Kidney (tissue), 22 donors: ENCODE measurements at places on chromosomes 7 and 10. TPM values are rescaled to one million over a fixed set of nuclear protein-coding genes. Genes with fewer than 3 reads are reported as not detected.

Gene CH25H
- 3.2 TPM for total RNA-seq

DNA sequence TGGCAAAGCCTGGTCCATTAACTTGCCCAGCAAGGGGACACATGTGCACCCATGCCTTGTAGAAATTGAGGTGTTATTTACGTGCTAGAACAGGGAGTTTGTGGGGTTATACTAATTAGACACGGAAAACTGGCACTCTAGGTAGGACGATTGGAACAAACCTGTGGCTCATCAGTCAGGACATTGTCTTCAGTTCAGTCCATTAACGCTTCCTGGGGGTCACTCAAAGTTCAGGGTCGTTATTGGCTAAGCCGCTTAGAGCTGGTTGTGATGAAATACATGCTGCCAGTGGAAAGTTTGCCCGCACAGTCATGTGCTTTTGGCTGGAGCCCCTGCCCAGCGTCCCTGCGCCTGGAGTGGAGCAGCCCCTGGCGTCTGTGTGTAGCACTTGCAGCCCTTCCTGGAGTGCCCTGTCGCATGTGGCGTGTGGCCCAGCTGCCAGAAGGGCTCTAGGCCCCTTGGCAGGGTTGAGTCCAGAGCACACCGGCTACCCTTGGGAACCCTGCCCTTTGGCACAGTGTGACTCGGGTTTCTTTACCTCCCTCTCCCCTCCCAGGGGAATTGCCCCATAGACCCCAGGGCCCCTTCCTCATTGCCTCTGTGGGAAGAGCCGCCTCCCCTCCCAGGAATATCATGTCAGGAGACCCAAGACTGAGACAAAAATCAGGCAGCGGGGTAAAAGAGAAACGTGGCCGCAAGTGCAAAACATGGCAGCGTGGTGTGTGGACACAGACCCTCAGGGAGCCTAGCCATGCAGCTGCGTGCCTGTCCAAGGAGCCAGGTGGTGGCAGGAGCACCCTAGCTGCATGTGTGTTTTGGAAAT, 9.8 kb downstream of the ZNF775 start:
- no peak overlapping the region for H3K4me3 ChIP-seq
- no peaks in the 10 kb centered on the region for H3K36me3 ChIP-seq
- H3K27ac ChIP-seq: no peak overlapping the region
- peaks cover 3% of the 10 kb centered on the region for H3K4me1 ChIP-seq
- peak; percentile 76 for DNase-seq

DNA sequence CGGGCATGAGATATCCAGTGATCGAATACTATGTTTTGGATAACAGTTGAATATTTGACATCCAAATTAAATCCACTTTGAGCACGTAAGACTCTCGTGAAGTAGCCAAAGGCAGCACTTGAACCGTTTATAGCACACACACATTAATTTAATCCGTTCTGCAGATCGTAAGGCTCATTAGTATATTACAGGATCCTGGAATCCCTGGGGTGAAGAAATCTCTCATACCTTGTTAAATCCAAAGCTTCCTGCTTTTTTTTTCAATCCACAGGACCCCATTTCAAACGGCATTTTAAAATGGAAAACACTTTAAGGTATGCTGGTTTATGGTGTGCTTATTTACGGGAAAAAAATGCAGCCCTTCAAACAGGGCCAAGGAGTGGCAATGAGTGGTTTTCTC, 158.4 kb upstream of the ADARB2 start:
- H3K4me3 ChIP-seq: no peak overlapping the region
- H3K36me3 ChIP-seq: no peaks in the 10 kb centered on the region
- H3K27me3 ChIP-seq: no peaks in the 10 kb centered on the region

GRCh38 chr7:20393616-20394015, 62.9 kb downstream of the ITGB8 start:
- H3K27me3 ChIP-seq: no peaks in the 10 kb centered on the region
- no peak for DNase-seq
- H3K4me1 ChIP-seq: no peaks in the 10 kb centered on the region
- H3K36me3 ChIP-seq: peaks cover 11% of the 10 kb centered on the region
- no peak overlapping the region for H3K4me3 ChIP-seq

DNA sequence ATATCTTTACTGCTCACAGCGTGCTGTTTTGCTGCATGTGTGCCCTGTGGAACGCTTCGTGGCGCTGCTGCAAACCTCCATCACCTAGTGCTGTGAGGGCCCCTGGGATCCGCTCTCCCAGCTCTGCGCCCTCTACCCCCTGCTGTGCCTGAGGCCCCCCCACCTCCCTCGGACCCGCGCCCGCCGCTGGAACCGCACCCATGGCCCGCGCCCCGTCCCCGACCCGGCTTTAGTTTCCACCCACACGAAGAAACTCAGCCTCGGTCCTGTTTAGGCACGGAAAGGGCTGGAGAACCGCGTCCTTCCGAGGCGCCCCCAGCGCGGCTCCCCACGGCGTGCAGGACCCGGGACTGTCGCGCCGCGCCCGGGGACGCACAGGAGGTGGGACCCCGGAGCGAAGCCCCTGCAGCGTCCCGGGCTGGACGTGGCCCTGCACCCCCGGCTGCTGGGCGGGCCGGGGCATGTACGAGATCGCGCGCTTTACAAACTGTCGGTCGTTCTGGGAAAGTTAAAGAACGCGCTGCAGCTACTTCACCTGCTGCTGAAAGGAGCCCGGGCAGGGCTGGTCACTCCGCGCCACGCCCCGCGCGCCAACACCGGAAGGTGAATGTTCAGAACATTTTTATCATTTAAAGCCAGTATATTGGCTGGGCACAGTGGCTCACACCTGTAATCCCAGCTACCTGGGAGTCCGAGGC, 54.3 kb downstream of the BMS1 start:
- H3K4me3 ChIP-seq: peak overlapping the region; percentile 25
- H3K4me1 ChIP-seq: no peaks in the 10 kb centered on the region
- no peak overlapping the region for H3K27ac ChIP-seq
- H3K36me3 ChIP-seq: no peaks in the 10 kb centered on the region
- DNase-seq: peak; percentile 43
- H3K27me3 ChIP-seq: no peaks in the 10 kb centered on the region

DNA sequence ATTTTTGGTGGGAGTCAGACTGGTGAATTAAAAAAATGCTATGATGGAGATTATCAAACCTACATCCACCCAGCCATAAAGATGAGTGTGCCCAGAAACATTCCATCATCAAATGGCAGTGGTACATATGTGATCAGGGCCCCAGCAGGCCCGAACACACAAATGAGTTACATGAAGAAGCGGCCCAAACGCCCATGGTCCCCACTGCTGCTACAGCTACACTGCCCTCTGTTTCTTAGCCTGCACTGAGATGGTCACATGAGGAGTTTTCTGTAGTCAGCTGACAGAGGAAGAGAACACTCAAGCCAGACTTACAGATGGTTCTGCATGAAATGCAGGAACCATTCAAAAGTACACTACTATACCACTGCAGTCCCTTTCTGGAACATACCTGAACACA, 96.4 kb upstream of the ARID5B start:
- H3K4me3 ChIP-seq: no peak overlapping the region
- H3K36me3 ChIP-seq: no peaks in the 10 kb centered on the region
- no peaks in the 10 kb centered on the region for H3K4me1 ChIP-seq
- H3K27me3 ChIP-seq: no peaks in the 10 kb centered on the region
